Posterior vena cava (tissue), 2 donors: ENCODE measurements at places on chromosomes 7 and 10. TPM values are rescaled to one million over a fixed set of nuclear protein-coding genes. Genes with fewer than 3 reads are reported as not detected.

- no peak for DNase-seq
Measured at GRCh38 chr10:52900593-52900992, 128.0 kb upstream of the MBL2 start.

DNA sequence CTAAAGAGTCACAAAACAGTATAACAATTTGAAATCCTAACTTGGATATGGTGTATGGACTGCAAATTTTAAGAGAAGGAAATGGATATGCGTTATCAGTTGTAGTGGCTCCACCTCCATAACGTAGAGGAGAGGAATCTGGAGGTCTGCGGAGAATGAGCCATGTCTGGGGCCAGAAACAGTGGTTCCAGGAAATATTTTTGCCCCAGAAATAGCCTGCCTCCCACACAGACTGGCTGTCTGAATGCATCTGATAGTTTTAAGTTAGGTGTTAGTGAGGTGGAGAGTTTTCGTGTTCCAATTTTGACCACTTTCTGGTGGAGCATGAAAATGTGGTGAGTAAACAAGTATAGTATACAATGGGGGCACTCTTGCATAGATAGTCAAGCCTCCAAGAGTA, 1.6 kb downstream of the PHTF2 start:
- no peak for DNase-seq

DNA sequence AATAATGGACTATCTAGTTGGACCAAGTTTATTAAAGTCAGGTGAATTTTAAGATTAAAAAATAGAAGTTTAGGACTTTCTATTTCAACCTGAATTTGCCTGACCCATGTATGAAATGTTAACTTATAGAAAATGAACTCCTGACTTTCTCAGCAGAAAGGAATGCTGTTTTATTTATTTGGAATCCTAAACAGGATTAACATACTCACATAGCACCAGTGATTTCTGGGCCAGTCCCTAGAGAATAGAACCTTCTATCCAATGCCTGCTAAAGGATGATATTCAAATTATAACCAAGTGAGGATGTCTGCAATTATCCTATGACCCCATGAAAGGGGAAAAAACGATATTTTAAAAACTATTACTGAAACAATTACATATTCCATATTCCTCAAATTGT, 148.8 kb downstream of the CHRM2 start:
- DNase-seq: no peak

- DNase-seq: no peak
Measured at GRCh38 chr10:31808258-31809218, 120.1 kb downstream of the ARHGAP12 start.

DNA sequence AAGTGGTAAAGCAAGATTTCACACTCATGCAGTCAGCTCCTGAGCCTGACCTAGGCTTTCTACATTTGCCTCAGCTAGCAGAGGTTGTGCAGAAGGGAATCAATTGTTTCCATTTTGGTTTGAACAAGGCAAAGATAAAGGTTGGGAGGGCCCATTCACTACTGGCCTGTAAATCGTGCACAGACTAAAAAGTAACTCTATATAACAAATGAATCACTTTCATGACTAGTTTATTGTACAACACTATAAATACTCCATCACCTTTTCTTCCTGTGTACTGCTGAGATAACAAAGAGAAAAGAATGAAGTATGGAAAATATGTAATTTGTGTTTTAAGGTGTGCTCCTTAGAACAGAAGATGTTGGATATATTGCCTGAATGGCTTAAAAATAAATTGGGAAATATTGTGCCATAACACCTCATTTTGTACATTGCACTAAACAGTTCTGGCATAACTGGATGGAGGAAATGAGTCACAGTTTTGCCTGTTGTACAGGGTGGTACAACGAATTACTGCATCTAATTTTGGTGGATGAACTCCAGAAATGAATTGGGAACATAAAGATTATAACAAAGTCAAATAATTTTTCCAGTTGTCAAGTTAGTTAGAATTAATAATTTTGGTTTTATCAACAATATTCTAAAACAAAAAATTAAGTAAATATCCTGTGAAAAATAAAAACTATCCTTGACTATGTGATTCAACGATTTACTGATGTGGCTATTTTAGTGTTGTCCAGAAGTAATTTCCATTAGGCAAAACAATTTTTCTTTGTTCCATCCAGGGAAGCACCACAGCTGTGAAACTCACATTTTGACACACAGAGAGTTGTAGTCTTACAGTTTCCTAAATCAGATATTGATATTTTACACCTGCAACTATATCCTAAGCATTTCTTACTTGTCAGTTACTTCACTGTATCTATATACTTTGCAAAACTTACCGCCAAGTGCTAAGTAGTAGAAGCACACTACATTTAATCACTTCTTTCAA, 18.0 kb downstream of the SEMA3C start:
- no peak for DNase-seq

- DNase-seq: no peak
Measured at GRCh38 chr7:125681508-125681907, 751.9 kb upstream of the POT1 start.

DNA sequence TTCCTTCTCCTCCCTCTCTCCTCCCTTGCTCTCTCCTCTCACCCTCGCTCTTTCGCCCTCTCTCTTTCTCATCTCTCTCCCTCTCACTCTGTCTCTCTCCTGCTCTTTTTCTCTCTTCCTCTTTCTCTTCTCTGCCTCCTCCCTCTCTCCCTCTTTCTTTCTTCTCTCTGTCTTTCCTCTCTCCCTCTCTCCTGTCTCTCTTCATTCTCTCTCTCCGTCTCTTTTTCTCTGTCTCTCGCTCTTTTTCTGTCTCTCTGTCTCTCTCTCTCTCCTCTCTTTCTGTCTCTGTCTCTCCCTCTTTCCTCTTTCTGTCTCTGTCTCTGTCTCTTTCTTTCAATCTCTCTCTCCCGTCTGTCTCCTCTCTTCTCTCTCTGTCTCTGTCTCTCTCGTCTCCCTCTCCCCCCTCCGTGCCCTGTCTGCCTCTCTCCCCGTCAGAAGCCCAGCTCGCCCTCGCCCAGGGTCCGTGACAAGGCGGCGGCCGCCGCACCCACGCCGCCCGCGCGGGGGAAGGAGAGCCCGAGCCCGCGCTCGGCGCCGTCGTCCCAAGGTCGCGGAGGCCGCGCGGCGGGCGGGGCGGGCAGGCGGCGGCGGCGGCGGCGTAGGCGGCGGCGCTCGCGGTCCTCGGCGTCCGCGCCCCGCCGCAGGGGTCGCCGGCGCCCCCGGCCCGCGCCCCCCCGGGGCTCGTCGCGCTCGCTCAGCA, 21.3 kb upstream of the HSPB1 start:
- no peak for DNase-seq

DNA sequence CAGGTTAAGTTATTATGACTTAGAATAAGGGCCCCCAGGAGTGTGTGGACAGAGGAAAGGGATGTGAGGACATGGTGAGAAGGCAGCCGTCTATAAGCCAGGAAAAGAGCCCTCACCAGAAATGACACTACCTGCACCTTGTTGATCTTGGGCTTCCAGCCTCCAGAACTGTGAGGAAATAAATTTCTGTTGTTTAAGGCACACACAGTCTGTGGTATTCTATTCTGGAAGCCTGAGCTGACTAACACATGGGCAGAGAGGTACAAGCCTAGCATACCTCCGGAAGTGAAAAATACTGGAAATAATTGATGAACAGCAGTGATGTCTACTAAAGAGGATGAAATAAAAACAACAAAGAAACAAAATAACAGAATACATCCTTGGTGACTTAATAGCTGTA, 46.1 kb upstream of the GRB10 start:
- no peak for DNase-seq

DNA sequence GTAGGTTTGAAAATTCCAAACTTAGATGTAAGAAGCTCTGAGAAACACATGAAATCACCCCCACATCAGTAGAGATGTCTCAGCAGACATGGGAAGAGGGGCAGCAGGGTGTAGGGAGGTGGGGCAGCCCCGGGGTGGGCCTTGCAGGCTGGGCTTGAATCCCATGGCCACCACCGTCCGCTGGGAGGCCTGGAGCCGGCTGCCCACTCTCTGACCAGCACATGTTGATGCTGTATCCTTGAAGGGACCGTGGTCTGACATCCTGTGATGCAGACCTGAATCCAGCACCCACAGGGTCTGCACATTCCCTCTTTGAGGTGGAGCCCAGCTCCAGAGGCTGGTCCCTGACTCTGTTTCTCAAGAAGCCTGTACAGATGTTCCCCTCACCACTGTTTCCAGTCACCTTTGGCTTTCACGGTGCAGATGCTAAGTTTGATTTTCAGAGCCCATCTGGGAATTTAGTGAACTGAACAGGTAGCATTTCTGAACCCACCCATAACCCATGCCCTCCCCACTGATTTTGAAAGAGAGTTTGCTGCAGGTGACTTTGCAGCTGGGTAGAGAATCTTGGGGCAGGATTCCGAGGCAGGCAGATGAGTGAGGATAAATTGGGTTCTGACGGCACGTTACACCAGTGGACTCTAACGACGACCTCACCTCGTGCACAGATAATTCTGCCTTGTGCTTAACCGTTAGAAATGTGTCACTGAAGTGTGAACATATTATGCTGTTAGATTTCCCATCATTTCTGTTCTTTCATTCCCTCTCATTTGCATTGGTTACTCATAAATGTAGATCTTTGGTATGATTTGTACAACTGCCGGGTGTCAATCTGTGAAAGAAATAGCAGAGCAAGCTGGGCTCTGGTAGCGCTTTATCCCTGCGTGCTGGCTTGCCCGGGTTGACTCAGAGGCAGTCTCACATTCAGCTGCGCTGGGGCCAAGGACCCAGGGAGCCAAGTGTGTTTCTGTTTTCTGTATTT, 45.7 kb downstream of the IKZF1 start:
- no peak for DNase-seq

DNA sequence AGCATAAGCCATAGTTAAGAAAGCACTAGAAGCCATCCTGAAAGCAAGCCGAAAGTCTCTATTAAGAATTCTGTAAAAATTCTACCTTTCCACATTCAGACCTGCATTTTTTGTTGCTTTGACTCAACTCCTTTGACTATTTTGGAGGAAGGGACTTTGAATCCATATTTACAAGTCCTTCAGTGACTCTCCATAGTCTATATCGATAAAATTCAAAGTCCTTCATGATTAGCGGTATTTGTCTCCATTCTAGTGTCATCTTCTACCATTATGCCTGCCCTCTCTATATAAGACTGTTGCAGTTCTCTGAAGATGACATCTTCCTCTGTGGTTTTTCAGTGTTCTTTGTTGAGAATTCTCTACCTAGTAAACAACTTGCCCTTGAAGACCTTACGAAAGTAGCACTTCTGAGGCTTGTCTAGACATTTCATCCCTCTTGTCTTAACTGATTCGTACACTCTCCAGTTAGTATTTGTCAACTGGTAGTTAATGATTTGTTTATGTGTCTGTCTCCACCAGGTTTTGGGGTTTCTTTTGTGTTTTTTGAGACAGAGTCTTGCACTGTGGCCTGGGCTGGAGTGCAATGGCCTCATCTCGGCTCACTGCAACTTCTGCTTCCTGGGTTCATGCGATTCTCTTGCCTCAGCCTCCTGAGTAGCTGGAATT, 1.7 kb downstream of the CCSER2 start:
- no peak for DNase-seq

DNA sequence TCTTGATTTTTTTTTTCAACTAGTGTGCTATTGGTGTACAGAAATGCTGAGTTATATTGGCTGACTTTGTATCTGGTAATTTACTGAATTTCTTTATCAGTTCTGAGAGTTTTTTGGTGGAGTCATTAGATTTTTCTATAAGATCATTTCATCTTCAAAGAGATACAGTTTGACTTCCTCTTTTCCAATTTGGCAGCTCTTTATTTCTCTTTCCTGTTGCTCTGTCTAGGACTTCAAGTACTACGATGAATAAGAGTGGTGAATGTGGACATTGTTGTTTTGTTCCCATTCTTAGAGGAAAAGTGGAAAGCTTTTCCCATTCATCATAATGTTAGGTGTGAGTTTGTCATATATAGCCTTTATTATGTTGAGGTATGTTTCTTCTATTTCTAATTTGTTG, 50.2 kb downstream of the LOXL4 start:
- DNase-seq: no peak

DNA sequence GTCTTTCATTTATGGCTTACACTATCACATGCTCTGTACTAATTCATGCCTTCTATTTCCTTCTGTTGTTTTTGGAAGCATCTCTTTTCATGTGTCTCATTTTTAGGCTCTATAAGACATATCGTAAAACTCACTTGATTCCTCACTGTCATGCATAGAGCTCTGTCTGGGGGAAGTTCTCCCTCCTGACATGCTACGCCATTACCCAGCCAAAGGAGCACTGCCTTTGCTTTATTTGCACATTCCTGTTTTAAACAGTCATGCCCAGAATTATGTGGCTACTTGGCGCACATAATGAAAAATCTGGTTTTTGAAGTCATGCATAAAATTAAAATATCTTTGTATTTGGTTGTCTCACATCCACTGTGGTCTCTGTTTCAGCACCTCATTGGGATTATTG, 17.6 kb upstream of the AKR1C3 start:
- DNase-seq: no peak

DNA sequence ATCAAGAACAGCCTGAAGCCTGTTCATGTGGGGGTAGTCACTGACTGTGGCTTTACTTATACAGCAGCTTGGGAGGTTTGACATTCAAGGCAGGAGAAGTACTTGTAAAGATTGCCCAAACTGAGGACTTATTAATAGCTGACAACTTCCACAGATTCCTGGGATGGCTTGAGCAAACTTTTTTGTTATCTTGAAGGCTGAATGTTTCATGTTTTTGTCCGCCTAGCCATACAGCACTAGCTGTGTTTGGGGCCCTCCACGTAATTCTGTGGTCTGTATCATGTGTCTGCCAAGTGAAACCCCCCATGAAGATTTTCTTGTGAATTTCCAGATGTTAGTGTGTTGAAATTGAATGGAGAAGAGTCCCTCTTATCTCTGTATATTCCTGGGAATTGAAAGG, 38.6 kb downstream of the FAS start:
- no peak for DNase-seq

DNA sequence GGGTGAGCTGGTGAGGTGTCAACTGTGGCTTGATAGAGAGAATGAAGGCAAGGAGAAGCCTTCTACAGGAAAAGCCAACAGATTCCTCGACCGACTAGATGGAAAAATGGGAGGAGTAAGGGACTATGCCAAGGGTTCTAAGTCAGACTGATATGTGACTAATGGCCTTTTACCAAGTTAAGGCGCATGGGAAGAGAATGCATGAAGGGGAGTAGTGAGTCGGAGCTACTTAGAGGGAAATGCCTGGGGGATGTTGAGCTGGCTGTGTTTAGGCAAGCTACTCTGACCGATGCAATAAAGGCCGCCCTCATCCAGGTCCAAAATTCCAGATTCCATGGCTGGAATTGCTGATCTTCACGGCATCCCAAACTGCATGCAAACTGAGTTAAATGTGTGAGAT, 48.2 kb downstream of the APBB1IP start:
- DNase-seq: no peak

- no peak for DNase-seq
Measured at GRCh38 chr7:33114976-33115375, 5.8 kb upstream of the RP9 start.

- no peak for DNase-seq
Measured at GRCh38 chr10:86098187-86098881, 268.3 kb downstream of the GRID1 start.

DNA sequence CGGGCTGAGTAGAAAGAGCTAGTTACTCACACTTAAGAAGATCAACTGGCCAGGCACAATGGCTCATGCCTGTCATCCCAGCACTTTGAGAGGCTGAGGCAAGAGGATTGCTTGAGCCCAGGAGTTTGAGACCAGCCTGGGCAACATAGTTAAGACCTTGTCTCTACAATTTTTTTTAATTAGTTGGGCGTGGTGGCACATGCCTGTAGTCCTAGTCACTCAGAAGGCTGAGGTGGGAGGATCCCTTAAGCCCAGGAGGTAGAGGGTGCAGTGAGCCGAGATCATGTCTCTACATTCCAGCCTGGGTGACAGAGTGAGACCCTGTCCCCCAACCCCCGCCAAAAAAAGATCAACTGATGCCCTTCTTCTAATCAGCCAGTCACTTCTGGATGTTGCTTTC, 74.6 kb upstream of the ATP6V0A4 start:
- no peak for DNase-seq

Gene PPP1R3C
- 29.1 TPM for total RNA-seq

Gene PTF1A
- total RNA-seq: not detected

Gene PLXNA4
- total RNA-seq: 24.9 TPM

Gene TAX1BP1
- total RNA-seq: 93.0 TPM
